ENCODE measurements at places on chromosomes 7 and 10. TPM values are rescaled to one million over a fixed set of nuclear protein-coding genes. Genes with fewer than 3 reads are reported as not detected.

VSTM2A gene
- total RNA-seq: not detected

RELN gene
- 0.56 TPM for total RNA-seq

C10orf71 gene
- total RNA-seq: 108 TPM

FKBP14 gene
- 8.6 TPM for total RNA-seq

HOXA2 gene
- 0.11 TPM for total RNA-seq

C7orf57 gene
- total RNA-seq: not detected

HKDC1 gene
- not detected for total RNA-seq

FANK1 gene
- 0.51 TPM for total RNA-seq

ATOH7 gene
- total RNA-seq: not detected

LMOD2 gene
- 511 TPM for total RNA-seq

SLC13A4 gene
- total RNA-seq: not detected

ABCB1 gene
- total RNA-seq: 3.2 TPM

INSYN2A gene
- 0.05 TPM for total RNA-seq

SCART1 gene
- 0.51 TPM for total RNA-seq

LRIT1 gene
- 0.13 TPM for total RNA-seq

CAV2 gene
- 183 TPM for total RNA-seq

FHIP2A gene
- 22.6 TPM for total RNA-seq

GRID2IP gene
- not detected for total RNA-seq

HYCC1 gene
- total RNA-seq: 35.0 TPM

LRMDA gene
- 26.3 TPM for total RNA-seq

KCNH2 gene
- 88.9 TPM for total RNA-seq

AGAP6 gene
- total RNA-seq: 3.7 TPM

CALU gene
- total RNA-seq: 165 TPM

Measured in Right ventricle myocardium superior (tissue), 1 donor.